ENCODE measurements at places on chromosomes 11 and 22.
A peak's percentile ranks its signal among the peaks of the same experiment; 100 is the strongest.

- DNase-seq = no peak
These were observed 96.6 kb downstream of the ZBTB16 start for GRCh38 chr11:114156131-114156581.

GRCh38 chr11:12587333-12587991 lies 86.8 kb upstream of the TEAD1 start:
- DNase-seq = no peak

DNA sequence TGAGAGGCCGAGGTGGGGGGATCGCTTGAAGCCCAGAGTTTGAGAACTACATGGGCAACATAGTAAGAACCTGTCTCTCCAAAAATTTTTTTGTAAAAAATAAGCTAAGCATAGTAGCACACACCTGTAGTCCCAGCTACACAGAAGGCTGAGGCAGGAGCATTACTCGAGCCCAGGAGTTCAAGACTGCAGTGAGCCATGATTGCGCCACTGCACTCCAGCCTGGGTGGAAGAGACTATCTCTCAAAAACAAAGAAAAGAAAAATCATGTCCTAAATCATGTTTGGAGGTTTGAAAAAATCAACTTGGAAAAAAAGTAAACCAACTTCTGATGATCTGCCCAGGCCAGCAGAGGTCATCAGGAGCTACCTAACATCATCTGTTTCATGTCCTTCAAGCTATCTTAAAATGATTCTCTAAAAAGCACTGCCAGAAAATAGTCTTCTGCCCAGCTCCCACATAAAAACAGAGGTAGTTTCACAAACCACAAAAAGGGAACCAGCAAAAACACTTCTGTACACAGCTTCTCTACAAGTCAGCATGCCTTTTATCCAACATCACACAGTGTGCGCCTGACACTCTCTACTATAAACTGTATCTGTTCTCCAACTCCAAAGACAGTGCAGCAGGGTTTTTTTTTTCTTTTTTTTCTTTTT lies 165.0 kb downstream of the SOX6 start:
- DNase-seq = peak; percentile 36

GRCh38 chr11:132493801-132494200 lies 1038.5 kb downstream of the OPCML start:
- no peak for DNase-seq

All from common myeloid progenitor, CD34-positive (primary cell).